ENCODE measurements at places on chromosomes 4 and X. TPM values are rescaled to one million over a fixed set of nuclear protein-coding genes. Genes with fewer than 3 reads are reported as not detected.

PGRMC1 gene
- 140 TPM for total RNA-seq

MED28 gene
- total RNA-seq, result 43.5 TPM

GABRG1 gene
- total RNA-seq, result 24.7 TPM

F9 gene
- total RNA-seq, result not detected

EGF gene
- 0.31 TPM for total RNA-seq

All from parietal lobe (tissue), 2 donors.